AG04450 (cell line): ENCODE measurements at places on chromosomes 2 and 18.

GRCh38 chr2:83823229-83823628, 635.9 kb downstream of the SUCLG1 start:
- no peak for DNase-seq

GRCh38 chr2:145849466-145849865, 1329.5 kb upstream of the ZEB2 start:
- no peak for DNase-seq

DNA sequence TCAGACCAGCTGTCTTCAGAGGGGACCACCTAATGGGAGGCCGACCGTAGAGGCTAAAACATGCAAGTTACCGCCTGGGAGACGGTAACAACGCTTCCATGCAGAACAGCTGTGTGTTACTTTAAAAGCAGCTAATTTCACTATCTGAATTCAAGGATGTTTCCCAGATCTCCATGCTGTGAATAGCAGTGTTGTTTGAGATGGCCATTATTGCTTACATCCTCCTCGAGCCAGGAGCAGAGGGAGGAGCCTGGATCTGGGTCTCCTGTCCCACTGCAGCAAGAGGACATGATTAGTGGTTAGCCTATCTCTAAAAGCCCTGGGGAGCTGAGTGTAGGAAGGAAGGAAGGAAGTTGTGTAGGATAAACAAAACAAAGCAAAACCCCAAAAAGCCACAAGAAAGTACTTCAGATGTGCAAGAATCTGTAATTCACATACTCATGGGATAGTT, 50.9 kb downstream of the ACTR2 start:
- DNase-seq = no peak

DNA sequence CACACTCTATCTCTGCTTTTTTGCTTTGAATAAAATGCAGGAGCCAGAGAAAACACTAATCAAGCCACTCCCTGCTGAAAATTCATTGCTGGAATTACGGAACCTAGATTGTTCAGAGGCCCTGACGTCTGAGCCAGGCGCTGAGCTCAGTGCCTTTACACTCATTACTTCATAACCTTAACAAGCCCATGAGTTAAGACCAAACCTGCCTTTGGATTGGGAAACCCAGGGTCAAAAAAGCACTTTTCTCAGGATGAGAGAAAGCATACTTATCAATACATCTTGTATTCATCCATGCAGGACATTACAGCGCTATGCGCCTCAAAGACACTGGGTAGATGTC, 762 bp downstream of the INO80C start:
- no peak for DNase-seq

- DNase-seq = no peak
Observed at GRCh38 chr2:229672021-229672420, 42.3 kb downstream of the DNER start.

GRCh38 chr2:196369967-196370366, 198.6 kb upstream of the STK17B start:
- DNase-seq = no peak

DNA sequence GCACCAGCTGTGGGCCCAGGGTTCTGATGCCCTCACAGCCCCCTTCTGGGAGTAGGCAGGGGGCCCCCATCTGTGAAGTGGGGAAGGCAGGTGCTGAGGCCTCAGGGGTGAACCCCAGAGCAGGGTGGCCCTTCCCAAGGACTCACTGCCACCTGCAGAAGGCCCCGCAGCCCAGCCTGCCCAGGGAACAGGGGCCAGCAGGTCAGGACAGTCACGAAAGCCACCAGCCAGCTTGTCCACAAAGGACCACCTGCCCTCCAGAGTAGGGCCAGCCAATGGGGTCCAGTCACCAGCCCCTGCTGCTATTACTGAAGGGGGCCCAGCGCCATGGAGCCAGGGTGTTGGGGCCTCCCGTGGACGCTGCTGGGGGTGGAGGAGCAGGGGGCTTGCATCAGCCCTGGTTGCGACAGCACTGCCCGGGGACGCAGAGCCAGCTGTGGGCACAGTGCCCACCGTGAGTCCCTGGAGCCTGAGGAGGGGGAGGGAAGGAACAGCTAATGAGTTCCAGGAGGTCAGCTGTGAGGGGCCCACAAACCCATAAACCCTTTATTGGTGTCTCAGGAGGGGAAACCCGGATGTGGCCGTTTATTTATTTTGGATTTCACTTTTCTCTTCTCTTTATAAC, 11.5 kb upstream of the SNED1 start:
- DNase-seq = peak; percentile 20

DNA sequence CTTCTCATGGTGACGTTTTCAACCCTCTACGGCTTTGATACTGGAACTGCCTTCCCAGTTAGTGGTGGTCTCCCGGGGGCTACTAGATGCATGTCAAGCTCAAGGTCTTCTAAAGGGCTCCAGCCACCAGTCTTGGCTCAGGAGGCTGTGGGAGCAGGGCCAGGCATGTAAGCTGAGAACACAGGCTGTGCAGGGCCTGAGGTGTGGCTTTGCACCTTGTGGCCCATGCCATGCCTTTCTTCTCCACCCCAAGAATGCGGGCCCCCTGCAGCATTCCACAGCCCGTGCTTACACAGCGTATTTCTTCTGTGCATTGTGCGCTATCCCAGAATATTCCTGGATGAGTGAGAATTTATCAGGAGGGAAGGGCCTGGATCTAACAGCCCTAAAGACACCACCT, 144.9 kb downstream of the SEPTIN10 start:
- DNase-seq = no peak

- DNase-seq = no peak
Observed at GRCh38 chr2:237358721-237359517, 55.0 kb downstream of the COL6A3 start.

DNA sequence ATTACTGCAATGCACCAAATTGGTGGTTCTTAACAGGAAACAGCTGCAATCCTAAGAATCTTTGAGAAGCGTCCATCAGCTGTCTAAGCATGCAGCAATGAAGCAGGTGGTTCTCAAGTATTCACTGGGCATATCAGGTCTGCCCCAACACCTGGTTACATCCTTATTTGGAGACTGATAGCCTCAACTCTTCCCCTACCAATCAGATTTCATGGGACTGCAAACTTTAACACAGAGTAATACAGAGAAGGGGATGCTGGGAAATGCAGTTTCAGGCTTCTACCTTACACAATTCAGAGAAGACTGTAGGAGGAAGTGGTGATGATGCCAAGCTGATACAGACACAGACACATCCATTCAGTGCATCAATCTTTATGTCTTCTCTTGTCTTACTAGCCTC, 240.5 kb downstream of the BCL2 start:
- no peak for DNase-seq

DNA sequence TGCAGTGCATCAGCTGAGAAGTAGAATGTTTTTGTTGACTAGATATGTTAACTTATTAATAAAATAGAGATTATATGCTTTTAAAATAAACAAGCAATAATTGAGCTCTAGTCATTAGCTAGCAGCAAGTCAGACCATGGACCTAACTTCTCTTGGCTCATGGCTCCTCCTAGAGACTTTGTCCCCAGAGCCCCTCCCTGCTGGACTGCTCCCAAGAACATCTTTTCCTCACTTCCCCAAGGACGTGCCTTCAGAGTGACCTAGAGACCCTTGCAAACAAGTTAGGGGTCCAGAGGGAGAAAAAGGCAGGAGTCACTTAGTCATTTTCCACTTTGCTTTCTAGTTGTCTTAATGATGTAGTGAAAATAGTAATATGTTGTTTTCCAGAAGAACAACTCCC, 312.5 kb upstream of the NRP2 start:
- DNase-seq = no peak

- no peak for DNase-seq
Observed at GRCh38 chr2:75200140-75201096, 1.1 kb upstream of the TACR1 start.

DNA sequence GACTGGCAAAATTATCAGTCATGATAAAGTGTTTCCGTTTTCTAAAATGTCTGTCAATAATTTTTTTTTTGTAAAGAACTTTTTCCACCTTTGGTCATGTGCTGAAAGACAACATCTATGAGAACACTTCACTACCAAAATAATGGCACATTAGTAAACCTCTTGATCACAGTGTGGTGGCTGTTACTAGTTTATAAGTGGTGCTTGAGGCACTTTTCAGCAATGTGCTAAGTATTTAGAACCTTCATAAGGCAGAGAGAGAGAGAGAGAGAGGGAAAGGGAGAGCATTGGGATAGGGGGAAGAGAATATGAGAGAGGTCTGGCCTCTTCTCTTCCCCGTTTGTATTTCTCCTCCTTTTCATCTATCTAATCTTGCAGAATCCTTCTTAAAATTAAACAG, 1.1 kb upstream of the NYAP2 start:
- no peak for DNase-seq

DNA sequence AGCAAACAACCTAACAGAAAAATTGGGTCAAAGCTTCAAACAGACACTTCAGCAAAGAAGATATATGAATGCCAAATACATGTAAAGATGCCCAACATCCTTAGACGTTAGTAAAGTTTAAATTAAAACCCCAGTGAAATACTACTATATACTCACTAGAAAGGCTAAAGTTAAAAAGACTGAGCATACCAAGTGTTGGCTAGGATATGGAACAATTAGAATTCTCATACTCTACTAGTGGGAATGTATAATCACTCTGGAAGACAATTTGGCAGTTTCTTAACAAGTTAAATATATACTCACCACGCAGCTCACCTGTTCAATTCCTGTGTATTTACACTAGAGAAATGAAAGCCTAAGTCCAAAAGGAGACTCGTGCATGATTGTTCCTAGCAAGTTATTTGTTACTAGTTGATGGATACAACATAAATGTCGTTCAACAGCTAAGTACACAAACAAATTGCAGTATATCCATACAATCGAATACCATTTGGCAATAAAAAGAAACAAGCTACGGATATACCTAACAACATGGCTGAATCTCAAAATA, 183.7 kb upstream of the ZFP36L2 start:
- no peak for DNase-seq

DNA sequence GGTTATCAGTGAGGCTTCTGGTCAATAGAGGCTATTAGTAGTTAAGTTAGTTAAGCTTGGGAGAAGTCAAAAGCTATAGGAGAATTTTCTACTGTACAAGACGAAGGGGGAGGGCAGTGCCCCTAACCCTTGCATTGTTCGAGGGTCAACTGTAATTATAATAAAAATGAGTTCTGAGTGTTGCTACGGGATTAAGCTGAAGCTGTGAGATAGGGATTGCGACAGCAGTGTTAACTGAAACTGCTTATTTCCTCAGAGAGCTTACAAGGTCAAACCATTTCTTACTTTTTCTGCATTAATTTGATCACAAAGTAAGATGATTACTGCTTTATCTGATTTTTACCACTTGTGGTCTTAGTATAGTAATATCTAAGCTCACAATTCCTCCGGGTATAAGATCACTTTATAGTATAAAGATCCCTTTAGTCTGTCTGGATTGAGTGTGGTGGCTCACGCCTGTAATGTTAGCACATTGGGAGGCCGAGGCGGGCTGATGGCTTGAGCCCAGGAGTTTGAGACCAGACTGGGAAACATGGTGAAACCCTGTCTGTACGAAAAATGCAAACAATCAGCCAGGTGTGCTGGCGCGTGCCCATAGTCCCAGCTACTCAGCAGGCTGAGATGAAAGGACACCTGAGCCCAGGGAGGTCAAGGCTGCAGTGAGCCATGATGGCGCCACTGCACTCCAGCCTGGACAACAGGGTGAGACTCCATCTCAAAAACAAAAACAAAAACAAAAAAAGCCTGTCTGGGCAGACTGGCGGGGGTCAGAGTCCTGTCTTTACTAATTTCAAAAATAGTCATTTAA, 119.5 kb upstream of the TLK1 start:
- DNase-seq = no peak

GRCh38 chr2:145108361-145108778, 588.5 kb upstream of the ZEB2 start:
- DNase-seq = no peak

DNA sequence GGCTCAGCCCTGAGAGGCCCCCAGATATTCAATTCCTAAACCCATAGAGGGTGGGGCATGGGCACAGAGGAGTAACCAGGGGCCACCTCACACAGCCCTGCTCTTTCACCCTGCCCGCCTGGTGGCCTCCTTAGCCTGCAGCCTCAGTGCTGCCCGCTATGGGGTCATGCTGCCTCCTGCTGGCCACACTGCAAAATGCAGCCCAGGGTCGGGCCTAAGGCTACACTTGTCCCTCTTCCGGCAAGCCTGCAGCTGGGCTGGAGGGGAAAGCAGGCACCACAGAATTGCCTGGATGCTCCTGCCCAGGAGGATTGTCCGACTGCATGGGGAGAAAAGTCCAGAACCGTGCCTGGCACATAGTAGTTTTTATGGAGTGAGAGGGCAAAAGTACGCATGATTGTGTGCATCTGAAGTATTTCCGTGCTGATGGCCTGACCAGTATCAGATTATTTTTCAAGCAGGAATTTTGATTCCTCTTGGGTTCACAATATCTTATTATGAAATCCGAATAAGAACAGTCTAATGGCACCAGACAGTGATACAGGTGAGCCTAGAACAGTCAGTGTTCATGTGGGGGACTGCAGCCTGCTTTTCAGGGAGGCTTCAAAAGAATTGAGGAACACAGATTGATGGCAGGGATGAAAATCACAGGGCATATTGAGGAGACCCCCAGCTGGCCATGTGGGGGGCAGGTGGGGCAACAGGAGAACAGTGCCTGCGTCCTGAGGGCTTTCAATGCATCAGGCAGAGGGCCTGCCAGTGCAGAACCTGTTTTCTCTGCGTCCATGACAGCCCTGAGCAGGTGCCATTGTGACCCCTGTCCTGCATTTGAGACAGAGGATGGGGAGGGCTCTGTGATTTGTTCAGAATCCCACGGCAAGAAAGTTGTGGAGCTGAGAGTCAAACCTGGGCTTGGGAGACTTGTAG, 51.2 kb upstream of the ALPP start:
- peak; percentile 26 for DNase-seq

DNA sequence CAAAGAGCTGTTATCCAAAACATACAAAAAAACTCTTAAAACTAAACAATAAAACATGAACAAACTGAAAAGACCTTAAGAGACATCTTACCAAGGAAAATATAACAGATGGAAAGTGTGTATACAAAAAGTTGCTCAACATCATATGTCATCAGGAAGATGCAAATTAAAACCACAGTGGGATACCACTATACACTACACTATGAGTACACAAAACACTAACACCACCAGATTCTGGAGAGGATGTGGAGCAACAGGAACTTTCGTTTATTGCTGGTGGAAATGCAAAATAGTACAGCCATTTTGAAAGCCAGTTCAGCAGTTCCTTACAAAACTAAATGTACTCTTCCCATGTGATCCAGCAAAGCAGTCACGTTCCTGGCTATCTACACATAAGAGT, 221.4 kb downstream of the CMPK2 start:
- DNase-seq = peak; percentile 33

DNA sequence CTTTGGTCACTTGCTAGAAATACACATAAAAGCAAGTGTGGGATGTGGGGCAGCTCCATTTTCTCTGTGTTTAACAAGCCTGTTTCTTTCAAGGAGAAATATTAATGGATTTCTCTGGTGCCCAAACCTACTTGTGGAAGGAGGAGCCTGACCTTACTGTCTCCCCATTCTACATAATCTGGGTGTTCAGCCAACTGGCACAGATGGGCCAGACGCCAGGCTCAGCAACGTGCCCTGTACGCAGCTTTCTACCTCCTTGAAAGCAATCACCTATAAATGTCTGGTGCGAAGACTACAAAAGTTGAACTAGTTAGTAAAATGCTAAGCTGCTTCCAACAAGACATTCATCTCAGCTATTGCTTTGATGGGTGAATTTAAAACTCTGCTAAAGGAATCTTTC, 33.2 kb upstream of the MYO3B start:
- no peak for DNase-seq
